Large intestine (tissue), 12 donors: ENCODE measurements at places on chromosomes 13 and 19. TPM values are rescaled to one million over a fixed set of nuclear protein-coding genes. Genes with fewer than 3 reads are reported as not detected.
A peak's percentile ranks its signal among the peaks of the same experiment; 100 is the strongest.

The IL11 gene
- polyA plus RNA-seq = 0.66 TPM

The POSTN gene
- polyA plus RNA-seq = 343 TPM

The ZNF649 gene
- 14.9 TPM for polyA plus RNA-seq

The GRIN3B gene
- polyA plus RNA-seq = 0.22 TPM

The POU4F1 gene
- 0.48 TPM for polyA plus RNA-seq

The LGALS14 gene
- not detected for polyA plus RNA-seq

The SSC5D gene
- polyA plus RNA-seq = 4.0 TPM

GRCh38 chr19:55695511-55696290 is 20.7 kb downstream of the EPN1 start:
- H3K4me1 ChIP-seq = peaks cover 4% of the 10 kb centered on the region
- H3K4me3 ChIP-seq = no peak overlapping the region
- no peak for DNase-seq
- H3K36me3 ChIP-seq = peaks cover 88% of the 10 kb centered on the region
- H3K27ac ChIP-seq = no peak overlapping the region

GRCh38 chr13:114264886-114265611 is 16.4 kb upstream of the UPF3A start:
- peaks cover 82% of the 10 kb centered on the region for H3K36me3 ChIP-seq
- no peak overlapping the region for H3K27ac ChIP-seq
- no peaks in the 10 kb centered on the region for H3K27me3 ChIP-seq
- no peak overlapping the region for H3K4me3 ChIP-seq
- no peak for DNase-seq
- H3K4me1 ChIP-seq = no peaks in the 10 kb centered on the region

- H3K4me1 ChIP-seq = no peaks in the 10 kb centered on the region
- no peaks in the 10 kb centered on the region for H3K27me3 ChIP-seq
- DNase-seq = no peak
- H3K27ac ChIP-seq = no peak overlapping the region
- H3K36me3 ChIP-seq = peaks cover 63% of the 10 kb centered on the region
Measured at GRCh38 chr19:3658004-3658869, 31.6 kb upstream of the CACTIN start.

DNA sequence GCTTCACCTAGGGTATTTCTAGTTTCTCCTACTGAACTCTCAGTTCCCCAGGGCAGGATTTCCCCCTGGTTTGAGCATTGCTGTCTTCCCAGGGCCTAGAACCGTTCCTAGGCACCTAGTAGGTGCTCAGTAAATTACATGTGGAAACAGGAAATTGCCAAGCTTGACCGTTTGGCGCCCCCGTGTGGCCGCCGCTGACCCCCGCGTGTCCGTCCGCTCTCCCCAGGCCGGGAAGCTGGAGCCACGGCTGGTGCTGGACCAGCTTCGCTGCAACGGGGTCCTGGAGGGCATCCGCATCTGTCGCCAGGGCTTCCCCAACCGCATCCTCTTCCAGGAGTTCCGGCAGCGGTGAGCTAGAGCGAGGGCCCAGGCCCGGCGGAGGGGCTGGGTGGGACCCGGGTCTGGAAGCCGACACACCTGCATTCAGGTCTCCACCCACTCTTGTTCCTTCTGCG is 55.5 kb downstream of the MYH14 start:
- DNase-seq = no peak
- peaks cover 82% of the 10 kb centered on the region for H3K36me3 ChIP-seq

GRCh38 chr13:104008075-104008474 is 941.9 kb upstream of the SLC10A2 start:
- no peaks in the 10 kb centered on the region for H3K4me1 ChIP-seq
- DNase-seq = no peak
- no peak overlapping the region for H3K4me3 ChIP-seq
- H3K27ac ChIP-seq = no peak overlapping the region

DNA sequence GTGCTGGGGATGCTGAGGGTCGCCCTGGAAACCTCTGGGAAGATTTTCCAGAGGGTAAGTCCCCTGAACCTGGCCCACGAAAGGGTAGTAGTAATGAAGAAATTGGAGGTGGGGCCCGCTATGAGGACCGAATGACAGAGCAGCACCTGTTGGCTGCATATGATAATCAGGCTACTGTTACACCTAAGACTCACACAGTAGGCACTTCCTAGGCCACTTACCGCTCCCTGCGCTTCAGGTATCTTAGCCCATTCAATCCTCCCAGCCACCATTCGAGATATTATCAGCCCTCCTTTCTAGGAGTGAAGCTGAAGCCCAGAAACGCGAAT is 4.3 kb upstream of the LRFN3 start:
- no peak overlapping the region for H3K27ac ChIP-seq
- no peak overlapping the region for H3K4me3 ChIP-seq
- no peaks in the 10 kb centered on the region for H3K27me3 ChIP-seq

DNA sequence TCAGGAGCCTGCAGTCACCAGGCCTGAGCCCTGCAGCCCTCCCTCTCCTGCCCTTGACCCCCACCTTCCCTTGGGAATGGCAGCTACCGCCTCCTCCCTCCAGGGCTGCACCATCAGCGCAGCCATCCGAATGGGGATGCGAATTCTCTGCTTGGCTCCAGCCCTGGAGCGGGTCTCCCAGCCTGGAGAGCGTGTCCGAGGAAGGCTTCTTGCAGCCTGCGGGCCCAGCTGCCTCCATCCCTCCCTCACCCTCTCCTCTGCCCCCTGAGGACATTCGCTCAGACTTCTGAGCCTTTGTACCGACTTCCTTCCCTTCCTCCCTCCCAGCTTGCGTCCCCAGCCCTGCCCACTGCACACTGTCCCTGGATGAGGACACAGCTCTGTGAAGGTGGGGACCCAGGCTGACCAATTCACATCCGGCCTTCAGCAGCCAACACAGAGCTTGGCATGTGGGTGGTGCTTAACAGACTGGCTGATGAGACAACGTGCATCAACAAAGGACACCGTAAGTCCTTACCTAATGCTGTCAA is 6.0 kb upstream of the NKPD1 start:
- H3K4me1 ChIP-seq = no peaks in the 10 kb centered on the region
- H3K4me3 ChIP-seq = no peak overlapping the region
- no peaks in the 10 kb centered on the region for H3K27me3 ChIP-seq
- no peak overlapping the region for H3K27ac ChIP-seq
- no peaks in the 10 kb centered on the region for H3K36me3 ChIP-seq

DNA sequence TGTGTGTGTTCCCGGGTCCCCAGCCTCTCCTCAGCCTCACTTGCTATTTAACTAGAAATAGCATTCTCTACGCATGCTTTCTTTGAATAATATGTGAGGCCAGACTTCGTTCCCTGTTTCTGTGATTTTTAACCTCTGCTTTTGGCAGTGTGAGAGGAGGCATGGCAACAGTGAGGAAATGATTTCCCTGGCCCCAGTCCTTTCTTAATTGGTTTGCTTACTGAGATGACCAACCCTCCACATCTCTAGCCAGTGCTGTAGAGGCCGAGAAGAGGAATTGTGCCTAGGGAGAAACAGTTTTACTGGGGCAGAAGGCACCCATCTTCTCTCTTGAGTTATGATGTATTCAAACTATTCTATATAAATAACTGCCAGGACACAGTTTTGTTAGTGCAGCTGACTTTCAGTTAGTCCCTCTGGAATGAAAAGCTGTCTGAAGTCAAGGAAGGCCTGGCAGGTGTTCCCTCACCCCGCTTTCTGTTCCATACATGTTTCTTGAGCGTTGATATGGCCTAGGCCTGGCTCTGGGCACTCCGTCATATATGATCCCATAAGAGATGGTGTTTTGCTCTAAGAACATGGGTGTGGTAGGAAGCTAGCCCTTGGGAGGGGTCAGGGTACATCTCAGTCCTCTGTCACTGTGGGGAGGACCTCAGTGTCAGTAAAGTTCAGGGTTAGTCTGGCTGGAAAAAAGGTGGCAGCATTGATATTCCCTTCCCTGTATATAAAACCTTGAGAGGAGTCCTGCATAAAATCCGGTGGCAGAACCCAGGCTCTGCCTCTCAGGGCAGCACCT is 73.7 kb upstream of the NPAS1 start:
- peaks cover 5% of the 10 kb centered on the region for H3K36me3 ChIP-seq
- no peaks in the 10 kb centered on the region for H3K27me3 ChIP-seq
- peak; percentile 83 for DNase-seq
- peaks cover 75% of the 10 kb centered on the region for H3K4me1 ChIP-seq
- peak overlapping the region; percentile 92 for H3K27ac ChIP-seq
- H3K4me3 ChIP-seq = no peak overlapping the region

GRCh38 chr19:7113233-7113632 is 43.7 kb downstream of the ZNF557 start:
- DNase-seq = no peak
- no peaks in the 10 kb centered on the region for H3K4me1 ChIP-seq
- H3K27me3 ChIP-seq = no peaks in the 10 kb centered on the region
- H3K36me3 ChIP-seq = peaks cover 23% of the 10 kb centered on the region

DNA sequence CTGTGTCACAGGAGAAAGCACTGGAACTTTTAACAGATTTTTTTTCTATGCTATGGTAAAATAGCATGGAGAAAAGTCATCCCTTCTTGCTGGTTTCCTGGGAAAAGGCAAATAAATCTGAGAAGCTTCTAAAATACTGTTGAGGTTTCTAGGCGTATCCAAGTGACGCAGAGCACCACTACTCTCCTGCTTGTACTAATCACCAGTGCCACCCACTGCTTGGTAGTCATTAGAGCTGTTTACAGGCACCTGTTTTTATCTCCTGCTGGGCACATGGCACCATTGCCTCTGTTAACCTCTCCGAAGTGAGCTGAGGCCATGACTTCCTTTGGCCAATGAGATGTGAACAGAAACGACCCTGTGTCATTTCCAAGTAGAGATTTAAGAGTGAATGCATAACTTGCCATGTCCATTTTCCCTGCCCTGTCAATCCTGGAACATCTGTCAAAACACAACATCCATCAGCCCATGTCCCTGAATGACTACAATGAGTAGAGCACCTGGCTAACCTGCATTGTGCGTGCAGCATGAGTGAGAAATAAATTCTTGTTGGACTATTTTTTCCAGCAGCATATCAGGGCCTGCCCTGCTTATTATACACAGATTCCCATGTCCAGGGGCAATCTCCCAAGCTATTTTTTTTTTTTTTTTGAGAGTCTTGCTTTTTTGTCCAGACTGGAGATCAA is 17.3 kb upstream of the OXGR1 start:
- no peaks in the 10 kb centered on the region for H3K27me3 ChIP-seq
- H3K4me3 ChIP-seq = no peak overlapping the region
- DNase-seq = no peak
- peaks cover 6% of the 10 kb centered on the region for H3K4me1 ChIP-seq

DNA sequence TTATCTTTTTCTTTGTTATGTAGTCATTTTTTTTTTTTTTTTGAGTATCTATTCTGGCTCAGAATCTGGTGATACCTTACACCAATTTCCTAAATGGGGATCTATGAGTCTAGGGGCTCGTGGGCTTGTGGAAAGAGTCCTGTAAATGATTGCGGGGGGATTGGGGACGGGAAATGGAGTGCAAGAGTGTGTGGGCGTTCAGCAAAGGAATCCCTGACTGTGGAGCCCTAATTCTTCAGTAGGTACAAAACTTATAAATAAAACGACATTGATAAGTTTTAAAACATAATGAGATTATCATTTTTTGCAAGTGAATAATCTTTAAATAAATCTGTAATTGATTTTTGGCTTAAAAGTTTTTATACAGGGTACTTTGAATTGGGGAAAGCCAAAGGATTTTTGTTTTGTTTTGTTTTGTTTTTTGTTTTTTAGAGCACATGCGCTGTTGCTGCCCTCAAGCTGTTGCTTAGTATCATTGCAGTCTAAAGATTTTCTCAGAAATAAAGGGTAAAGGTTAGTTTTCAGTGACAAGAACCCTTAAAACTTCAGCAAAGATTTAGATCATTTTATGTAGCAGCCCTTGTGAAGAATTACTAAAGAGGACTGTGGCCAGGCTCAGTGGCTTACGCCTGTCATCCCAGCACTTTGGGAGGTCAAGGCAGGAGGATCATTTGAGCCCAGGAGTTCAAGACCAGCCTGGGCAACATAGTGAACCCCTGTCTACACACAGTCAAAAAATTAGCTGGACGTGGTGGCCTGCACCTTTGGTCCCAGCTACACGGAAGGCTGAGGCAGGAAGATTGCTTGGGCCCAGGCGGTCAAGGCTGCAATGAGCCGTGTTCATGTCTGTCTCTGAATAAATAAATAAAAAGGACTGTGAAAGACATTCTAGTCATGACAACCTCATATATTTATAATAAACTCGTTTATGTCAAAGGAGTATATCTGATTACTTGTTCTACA is 1.7 kb downstream of the ERCC5 start:
- no peaks in the 10 kb centered on the region for H3K27me3 ChIP-seq
- DNase-seq = peak; percentile 19
- peaks cover 6% of the 10 kb centered on the region for H3K4me1 ChIP-seq
- H3K36me3 ChIP-seq = peaks cover 6% of the 10 kb centered on the region

GRCh38 chr13:107767119-107767518 is 448.2 kb downstream of the LIG4 start:
- no peaks in the 10 kb centered on the region for H3K27me3 ChIP-seq
- no peak for DNase-seq
- H3K27ac ChIP-seq = no peak overlapping the region
- H3K4me1 ChIP-seq = no peaks in the 10 kb centered on the region
- H3K4me3 ChIP-seq = no peak overlapping the region

DNA sequence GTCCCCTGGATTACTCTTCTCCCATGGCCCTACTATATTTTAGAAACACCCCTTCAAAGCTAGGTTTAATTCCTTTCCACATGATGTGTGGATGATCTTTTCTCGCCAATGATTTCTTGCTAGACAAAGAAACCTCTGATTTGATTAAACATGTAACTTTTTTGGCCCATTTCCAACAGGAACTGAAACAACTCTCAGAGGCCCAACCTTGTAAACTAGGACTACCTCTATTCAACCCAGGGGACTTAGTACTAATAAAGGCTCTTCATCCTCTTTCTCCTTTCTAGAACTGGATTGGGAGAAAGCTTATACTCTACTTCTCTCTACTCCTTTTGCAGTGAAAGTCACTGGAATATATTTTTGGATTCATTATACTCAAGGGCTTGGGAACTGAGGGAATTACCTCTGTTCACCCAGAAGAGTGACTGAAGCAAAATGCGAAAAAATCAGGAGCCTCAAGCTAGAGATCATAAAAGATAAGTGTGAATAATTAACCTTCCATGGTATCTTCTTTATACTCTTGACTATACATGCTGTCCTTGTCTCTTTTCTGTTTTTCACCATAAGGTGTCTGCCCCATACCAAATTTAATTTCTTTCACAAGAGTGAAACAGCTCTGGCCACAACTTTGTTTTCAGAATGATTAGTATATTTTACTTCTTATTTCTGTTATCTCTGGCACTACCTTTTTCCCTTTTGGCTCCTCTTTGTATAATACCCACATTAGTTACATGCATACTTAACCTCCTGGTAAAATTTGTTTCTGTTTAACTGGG is 977.6 kb downstream of the SLITRK5 start:
- H3K4me3 ChIP-seq = no peak overlapping the region
- no peaks in the 10 kb centered on the region for H3K27me3 ChIP-seq
- no peaks in the 10 kb centered on the region for H3K36me3 ChIP-seq
- DNase-seq = no peak
- no peaks in the 10 kb centered on the region for H3K4me1 ChIP-seq

DNA sequence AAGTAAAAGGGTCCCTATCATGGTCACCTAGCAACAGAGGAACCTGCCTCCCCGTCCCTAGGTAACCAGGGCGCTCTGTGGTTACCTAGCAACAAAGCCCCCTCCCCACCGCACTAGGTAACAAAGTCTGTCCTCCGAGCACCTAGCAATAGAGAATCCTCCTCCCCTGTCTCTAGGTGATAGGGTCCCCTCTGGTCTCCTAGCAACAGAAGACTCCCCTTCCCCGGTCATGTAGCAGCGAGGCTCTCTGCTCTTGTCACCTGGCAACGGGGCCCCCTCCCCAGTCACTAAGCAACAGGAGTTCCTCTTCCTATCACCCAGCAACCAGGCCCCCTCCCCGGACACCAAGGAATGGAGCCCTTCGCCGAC is 307 bp downstream of the JOSD2 start:
- peak overlapping the region; percentile 73 for H3K4me3 ChIP-seq
- peak overlapping the region; percentile 36 for H3K27ac ChIP-seq
- H3K27me3 ChIP-seq = peaks cover 2% of the 10 kb centered on the region
- DNase-seq = no peak
- peaks cover 14% of the 10 kb centered on the region for H3K4me1 ChIP-seq
- no peaks in the 10 kb centered on the region for H3K36me3 ChIP-seq
